ENCODE measurements at places on chromosomes 1 and 21.
A peak's percentile ranks its signal among the peaks of the same experiment; 100 is the strongest.

DNA sequence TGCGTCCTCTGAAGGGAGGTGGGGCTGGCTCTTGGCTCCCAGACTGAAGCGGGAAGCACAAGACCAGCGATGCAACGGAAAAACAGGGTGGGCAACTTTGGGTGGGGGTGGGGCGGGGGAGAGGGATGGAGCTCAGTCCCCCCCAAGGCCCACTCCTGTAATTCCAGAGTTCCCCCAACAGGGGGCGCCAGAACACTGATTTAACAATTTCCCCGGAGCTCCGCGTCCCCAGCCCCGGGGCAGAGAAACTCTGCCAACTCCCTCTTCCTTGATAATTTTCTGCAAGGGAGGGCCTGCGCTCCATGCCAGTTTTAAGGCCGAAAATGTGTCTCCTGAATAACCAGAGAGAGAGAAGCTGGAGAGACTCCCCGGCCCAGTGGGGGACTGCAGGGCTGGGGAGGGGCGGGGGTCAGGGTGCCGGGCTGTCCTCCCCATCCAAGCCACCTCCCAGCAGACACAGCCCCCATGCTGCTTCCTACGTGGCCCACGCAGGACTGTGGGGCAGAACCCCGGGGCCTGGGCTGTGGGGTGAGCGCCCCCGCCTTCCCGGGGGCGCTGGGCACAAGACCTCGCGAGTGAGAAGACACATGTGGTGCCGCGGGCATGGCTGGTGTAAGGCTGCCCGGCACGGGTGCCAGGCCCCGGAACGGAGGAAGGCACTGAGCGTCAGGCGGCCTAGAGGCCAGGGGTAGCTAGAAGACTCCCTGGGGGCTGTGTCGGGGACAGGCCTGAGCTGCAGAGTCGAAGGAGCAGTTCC lies 51.4 kb downstream of the KIF21B start:
- peak; percentile 78 for DNase-seq

GRCh38 chr1:92877792-92878191 lies 46.0 kb downstream of the RPL5 start:
- no peak for DNase-seq

DNA sequence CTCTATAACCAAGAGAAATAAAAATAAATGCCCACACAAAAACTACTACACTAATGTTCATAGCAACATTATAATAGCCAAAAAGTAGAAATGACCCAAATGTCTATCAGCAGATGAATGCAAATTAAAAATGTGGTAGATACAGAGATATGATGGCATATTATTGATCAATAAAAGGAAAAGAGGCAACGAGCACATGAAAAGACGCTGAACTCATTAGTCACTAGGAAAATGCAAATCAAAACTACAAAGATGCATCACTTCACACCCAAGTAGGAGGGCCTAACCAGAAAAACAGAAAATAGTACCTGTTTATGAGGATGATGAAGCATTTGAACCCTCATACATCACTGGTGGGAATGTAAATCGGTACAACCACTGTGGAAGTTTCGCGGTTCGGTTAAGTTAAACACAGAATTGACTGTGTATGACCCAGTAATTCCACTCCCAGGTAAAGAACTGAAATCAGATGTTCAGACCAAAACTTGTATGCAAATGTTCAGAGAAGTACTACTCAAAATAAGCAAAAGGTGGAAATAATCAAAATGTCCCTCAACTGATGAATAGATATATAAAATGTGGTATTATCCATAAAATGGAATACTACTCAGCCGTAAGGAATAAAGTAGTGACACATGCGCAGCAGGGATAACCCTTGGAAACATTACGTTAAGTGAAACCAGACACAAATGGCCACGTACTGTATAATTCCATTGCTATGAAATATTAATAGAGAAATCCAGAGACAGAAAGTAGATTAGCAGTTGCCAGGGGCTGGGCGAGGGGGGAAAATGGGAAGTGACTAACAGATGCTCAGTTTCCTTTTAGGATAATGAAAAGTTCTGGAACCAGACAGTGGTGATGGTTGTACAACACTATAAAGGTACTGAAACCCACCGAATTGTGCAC lies 3.1 kb downstream of the USP48 start:
- no peak for DNase-seq

DNA sequence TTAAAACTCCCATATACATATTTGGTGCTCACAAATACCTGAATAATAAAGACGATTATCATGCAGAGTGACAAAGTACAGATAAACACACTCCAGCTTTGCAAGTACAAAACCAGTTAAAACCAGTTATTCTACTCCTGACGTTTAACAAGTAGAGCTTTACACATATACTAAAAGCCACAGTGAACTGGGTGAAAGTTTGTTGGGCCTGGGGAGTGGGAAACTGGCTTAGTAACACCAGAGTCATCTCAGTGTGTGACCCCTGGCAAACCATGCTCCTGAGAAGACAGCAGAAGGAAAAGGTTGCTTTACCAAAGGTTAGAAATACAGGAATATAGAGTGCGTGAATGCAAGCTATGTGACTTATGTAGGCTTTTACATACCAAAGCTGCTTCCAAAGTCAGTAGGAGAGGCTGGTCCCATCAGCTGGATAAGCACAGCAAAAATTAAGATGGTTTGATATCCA lies 148.1 kb downstream of the NRIP1 start:
- DNase-seq = no peak

DNA sequence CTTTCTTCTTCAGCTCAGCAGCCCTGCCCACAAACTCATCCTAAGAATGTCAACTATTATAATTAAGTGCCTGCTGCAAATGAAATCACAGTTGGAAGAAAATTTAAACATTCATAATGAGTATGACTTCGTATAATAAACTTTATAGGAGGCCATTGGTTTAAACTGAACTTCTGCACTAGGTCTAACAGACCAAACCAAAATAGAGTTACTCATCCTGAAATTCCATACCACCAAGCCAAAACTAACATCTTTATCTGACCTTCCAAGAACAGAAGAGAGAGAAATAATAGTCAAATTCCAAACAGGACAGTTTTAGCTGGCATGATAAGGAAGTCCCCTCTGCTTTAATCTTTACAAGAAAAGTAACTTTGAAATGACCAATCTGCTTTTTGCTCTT lies 472.4 kb upstream of the PRMT6 start:
- no peak for DNase-seq

- DNase-seq = no peak
Measured at GRCh38 chr1:47161298-47162040, 24.2 kb downstream of the CYP4A22 start.

- no peak for DNase-seq
Measured at GRCh38 chr1:157628773-157629172, 30.9 kb upstream of the FCRL4 start.

DNA sequence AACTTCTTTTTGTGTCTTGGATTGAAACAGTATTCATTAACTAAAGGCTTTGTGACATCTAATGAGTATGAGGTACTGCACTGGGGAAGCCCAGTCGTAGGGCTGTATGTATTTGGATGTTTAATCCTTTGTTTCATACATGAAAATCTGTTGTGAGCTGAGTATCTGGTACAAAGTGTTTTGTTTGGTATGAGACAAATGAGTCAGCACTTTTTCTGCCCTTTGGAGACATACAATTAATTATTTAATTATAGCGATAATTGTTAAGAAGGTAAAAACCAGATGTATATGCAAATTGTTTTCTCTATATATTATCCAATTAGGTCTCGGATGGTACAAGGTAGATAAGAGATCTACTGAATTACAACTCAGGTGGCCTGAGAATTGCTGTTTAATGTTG lies 36.3 kb downstream of the MARK1 start:
- DNase-seq = no peak

DNA sequence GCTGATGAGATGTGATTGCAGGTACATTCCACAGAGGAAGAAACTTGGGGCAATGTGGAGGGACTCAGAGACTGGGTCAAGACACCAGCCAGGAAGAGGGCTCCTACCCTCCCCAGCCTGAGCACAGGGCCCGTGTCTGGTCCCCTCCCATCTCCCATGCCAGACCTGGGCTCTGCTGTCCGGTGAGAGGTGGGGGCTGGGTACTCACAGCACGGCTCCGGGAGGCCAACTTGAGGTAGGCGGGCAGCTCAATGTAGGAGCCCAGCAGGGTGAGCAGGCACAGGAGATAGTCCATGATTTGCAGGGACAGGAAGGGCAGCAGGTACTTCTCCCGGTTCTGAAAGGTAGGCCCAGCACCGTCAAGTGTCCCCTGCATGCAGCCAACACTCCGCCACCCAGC lies 16.2 kb upstream of the MATN1 start:
- no peak for DNase-seq

GRCh38 chr21:43918385-43918947 lies 53.4 kb downstream of the AGPAT3 start:
- no peak for DNase-seq

- no peak for DNase-seq
Measured at GRCh38 chr1:99669376-99669775, 23.5 kb downstream of the PALMD start.

DNA sequence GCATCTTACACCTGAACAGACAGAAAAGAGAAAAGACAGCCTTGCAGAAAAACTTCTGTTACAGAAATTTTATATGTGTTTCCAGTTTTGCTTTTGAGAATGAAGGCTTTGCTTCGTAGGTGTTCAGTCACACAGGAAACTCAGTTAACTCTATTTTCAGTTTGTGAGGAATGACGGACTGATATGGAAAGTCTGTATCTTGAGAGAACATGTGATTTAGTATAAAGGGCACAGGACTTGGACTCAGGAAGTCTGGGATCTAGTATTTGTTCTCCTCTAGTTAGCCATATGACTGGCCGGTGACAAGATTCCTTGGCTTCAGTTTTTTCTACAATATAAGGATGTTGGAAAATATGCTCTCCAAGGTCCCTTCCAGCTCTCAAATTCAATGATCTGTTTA lies 149.1 kb downstream of the OLFM3 start:
- DNase-seq = no peak

GRCh38 chr1:212567638-212568037 lies 40.9 kb upstream of the ATF3 start:
- DNase-seq = no peak

DNA sequence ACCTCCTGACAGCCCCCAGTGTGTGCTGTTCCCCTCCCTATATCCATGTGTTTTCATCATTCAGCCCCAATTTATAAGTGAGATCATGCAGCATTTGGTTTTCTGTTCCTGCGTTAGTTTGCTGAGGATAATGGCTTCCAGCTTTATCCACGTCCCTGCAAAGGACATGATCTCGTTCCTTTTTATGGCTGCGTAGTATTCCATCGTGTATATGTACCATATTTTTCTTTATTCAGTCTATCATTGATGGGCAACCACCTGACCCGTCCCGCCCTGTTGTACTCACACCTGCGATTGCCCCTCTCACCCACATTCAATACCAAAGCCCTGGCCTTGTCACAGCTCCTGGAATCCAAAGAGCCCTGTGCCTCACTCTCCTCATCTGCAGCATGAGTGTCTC lies 6.2 kb upstream of the ZNF670 start:
- DNase-seq = no peak

DNA sequence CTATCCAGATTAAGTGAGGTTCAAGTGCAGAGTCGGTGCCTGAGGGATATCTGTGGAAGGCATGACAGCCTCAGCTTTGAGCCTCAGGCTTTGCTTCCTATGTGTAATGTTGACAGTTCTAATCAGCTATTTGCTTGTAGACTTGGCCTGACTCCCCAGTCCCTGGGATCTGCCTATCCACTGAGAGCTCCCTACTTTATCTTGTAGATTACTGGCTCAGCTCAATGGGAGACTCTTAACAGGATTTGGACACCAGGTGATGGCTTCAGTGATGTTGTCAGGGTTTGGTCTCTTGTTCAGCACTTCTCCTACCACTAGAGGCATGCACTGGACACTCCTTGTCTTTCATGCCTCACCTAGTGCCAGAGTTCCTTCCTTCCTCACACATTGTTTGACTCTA lies 126.6 kb upstream of the BEND5 start:
- no peak for DNase-seq

- no peak for DNase-seq
Measured at GRCh38 chr21:45642122-45642813, 1.3 kb upstream of the PCBP3 start.

GRCh38 chr1:11126569-11126968 lies 26.9 kb upstream of the EXOSC10 start:
- no peak for DNase-seq

DNA sequence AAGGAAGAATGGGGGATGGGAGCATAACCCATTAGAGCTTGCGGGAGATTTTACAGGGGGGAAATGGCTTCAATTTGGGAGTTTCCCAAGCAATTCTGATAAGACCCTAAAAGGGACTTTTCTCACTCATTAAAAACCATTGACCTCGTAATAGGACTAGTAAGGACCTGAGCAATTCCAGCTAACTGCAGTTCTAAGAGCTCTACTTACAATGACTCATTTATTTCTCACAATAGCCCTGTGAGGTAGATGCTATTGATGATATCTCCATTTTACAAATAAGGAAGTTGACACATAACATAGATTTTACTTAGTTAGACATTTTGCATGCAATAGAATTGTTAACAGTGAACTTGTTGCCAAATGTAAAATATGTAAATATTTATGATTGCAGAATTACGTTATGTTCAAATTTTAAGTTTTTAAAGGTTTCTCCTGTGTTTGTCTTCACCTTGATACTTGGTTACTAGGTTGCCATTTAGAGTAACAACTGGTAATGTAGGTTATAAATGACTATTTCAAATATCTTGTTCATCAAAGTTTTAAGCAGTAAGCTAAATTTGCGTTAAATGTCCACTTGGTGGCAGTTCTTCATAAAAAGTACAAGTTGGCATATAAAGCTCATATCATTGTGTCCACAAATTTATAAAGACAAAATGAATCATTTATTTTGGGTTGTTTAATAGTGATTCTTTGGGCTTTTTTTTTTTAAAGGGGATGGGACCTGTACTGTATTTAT lies 182.0 kb downstream of the PLA2G4A start:
- no peak for DNase-seq

DNA sequence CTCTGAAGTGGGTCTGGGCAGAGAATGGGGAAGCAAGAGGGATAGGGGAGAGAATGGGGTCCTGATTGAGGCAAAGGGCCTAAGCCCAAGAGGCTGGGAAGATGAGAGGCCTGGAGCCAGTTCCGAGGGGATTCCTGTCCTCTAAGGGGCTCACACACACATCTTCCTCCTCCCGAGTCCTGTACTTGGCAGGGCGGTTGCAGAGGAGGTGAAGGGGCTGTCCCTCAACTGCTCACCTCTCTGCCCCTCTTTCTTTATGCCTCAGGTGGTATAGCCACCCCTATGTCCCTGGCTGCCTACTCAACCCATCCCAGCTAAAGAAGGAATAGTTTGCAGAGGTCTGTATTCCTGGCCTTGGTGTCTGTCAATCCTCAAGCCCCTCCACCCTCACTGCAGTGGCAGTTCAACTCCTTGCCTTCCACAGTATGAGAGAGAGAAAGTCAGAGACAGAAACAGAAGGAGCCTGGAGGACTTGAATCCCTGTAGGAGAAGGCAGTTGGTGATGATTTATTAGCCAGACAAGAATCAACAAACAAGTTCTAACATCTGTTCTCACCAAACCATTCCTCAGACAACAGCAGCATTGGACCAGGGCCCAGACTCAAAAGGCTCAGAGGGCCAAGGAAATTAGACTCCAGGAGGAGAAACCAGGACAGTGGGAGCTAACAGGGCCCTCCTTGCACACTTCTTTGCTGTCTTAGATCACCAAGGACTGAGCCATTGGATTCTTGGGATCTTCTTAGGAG lies 10.7 kb downstream of the SH2D2A start:
- no peak for DNase-seq

- DNase-seq = no peak
Measured at GRCh38 chr21:31557421-31558188, 101.9 kb upstream of the SOD1 start.

GRCh38 chr1:203512848-203513584 lies 19.1 kb downstream of the OPTC start:
- DNase-seq = no peak

- no peak for DNase-seq
Measured at GRCh38 chr1:9901148-9902059, 8.7 kb downstream of the CTNNBIP1 start.

GRCh38 chr21:43362915-43363314 lies 64.0 kb downstream of the SIK1 start:
- no peak for DNase-seq
